ENCODE measurements at places on chromosomes 12 and 14.

GRCh38 chr14:95041477-95042020, 115.8 kb downstream of the DICER1 start:
- DNase-seq = no peak

DNA sequence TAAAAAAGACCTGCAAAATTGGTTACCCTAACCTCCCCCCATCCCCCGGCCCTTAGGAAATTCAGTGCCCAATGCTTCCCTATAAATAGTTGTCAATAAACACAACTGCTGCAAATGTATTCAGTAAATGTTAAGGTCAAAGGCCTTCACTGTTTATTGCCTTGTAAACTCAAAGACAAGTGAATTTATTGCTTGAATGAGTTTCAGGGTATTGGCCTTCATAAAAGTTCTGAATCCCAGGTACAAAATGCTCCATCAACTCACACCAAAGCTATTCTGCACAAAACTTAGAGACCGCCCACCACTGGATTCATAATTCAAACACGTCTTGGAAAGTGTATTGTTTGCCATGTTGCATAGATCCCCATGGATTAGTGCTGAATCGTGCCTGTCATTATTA, 63.3 kb upstream of the CDKN3 start:
- no peak for DNase-seq

DNA sequence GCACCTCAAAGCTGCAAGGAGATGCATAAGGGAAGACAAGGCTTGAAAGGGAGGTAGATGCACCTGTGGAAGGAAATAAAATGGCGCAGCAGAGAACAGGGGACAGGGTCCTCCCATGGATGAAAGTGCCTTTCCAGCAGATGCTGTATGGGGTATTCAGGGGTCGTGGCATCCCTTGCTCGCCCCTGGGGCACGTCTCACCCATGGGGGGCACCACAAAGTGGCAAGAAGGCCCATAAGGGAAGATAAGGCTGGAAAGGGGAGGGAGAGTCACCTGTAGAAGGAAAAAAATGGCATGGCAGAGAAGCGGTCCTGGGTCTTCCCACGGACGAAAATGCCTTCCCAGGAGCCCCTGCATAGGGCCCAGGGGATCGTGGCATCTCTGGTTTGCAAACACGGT, 265.1 kb downstream of the ALG10 start:
- no peak for DNase-seq

DNA sequence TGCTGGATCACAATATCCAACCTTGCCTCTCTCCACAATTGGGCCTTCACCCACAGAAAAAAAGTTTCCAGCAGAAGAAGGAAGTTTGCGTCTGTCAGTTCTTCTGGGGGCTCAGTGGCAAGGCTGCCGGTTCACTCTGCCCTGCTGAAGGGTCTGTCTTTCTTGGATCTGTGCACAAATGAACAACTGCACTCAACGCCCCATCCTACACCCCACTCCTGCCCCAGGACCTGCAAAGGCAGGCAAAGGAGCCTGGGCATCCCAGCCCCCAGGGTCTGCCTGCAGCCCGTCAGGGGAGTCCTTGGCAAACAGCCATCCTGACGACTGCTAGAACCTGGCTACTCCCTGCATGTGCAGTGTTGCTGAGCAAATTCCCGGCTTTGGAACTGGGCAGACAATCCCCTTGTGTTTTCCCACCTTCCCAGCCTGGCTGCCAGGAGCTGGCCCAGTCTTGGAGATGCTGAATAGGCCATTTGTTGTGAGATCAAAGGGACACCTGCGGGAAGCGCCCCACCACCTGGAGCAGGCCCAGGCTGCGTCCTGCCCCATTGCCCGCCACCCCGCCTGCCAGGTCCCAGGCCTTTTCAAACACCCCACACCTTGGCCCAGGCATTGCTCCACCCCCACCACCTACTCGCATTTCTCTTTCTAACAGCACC, 311.9 kb downstream of the BCL11B start:
- no peak for DNase-seq

- no peak for DNase-seq
Observed at GRCh38 chr14:23252006-23252405, 14.3 kb downstream of the RNF212B start.

DNA sequence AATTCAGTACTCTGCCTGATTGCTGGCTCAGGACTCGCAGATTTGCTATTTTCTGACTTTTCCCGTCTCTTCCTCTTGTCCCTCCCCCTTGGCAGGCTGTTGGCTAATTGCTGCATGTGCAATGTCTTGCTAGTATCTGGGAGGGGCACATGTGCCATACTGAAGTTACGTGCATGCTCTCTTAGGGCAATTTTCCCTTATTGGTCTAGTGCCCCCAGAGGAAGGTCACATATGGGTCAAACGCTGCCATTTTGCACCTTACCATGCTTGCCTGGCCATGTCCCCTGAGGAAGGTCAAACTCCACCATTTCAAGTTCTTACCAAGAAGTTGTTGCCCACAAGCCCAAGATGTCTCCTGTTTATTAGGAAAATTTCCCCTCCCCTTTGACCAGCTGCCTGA, 13.9 kb upstream of the ERC1 start:
- DNase-seq = no peak

- no peak for DNase-seq
Observed at GRCh38 chr12:48940181-48940580, 14.9 kb upstream of the FKBP11 start.

DNA sequence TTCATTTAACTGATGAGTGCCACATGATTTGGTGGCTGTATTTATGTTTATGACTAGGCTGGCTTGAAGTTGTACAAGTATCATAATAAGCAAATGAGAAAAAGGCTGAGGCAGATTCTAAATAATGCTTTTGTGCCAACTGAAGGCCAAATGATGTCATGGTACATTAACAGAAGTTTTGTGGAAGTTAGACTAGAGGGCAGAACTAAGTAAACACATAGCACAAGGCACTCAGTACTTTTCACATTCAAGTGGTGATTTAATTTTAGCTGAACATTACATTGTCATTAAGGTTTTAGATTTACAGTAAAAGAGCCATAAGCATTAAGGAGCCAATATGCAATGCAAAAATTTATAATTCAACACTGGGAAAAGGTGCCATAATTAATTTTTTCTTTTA, 21.1 kb downstream of the PPP1CC start:
- DNase-seq = no peak

GRCh38 chr12:38053655-38054464, 262.7 kb upstream of the ALG10B start:
- DNase-seq = no peak

- no peak for DNase-seq
Observed at GRCh38 chr12:118377884-118378470, 1.6 kb downstream of the SUDS3 start.

DNA sequence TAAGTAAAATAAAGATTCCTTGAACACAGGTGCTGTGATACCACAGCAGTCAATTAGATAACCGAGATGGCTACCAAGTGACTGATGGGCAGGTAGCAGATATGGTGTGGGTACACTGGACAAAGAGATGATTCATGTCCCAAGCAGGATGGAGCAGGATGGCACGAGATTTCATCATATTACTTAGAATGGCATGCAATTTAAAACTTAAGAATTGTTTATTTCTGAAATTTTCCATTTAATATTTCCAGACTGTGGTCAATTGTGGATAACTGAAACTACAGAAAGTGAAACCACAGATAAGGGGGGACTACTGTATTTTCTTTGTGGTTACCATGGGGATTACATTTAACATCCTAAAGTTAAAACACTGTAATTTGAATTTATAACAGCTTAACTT, 7.5 kb upstream of the ZFP36L1 start:
- DNase-seq = no peak

DNA sequence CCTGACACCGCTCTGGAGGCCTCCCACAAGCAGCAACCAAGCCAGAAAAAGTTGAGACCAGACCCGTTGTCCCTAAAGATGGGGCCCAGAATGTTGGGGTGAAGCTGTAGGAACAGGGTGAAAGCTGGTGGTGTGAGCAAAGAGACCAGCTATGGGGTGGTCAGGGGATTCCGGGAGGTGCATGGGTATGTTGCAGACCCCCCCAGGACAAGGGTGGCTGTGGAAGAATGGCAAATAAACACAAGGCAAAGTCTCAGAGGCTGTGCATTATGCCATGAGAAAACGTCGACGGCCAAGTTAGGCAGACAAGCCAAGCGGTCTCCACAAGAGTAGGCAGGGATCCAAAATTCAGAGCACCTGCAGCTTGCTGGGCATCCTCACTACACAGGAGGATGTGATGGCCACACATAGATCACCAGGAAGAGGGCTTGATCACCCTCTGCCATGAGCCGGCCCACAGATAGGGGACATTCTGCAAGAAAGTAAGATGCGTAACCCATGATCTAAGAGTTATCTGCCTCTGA, 58.8 kb upstream of the KCNA1 start:
- DNase-seq = no peak

- DNase-seq = no peak
Observed at GRCh38 chr12:117046011-117046369, 53.2 kb downstream of the TESC start.

GRCh38 chr12:65372574-65372973, 94.1 kb downstream of the MSRB3 start:
- DNase-seq = no peak

- no peak for DNase-seq
Observed at GRCh38 chr14:90820958-90821357, 4.7 kb upstream of the TTC7B start.

DNA sequence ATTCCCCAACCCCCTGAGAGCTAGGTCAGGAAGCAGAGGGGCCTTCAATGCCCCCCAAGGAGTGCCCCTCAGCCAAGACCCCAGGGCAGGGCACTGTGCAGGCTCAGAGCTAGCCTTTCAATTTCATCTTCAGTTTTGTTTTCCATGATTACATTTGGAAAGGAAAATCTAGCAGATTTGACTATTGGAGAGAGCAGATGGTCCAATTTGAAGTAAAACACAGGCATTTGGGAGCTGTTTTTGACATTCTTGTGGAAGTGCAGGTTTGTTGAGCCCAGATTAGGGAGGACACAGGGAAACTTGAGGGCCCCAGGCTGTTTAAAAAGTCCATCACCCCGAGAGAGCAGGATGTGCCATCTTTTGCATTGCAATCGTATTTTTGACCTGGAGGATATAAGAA, 58.6 kb upstream of the GPATCH2L start:
- no peak for DNase-seq

- no peak for DNase-seq
Observed at GRCh38 chr12:93347054-93347785, 30.5 kb upstream of the NUDT4 start.

- no peak for DNase-seq
Observed at GRCh38 chr12:23431006-23431405, 518.5 kb downstream of the SOX5 start.

- no peak for DNase-seq
Observed at GRCh38 chr12:16189849-16190248, 87.6 kb downstream of the SLC15A5 start.

DNA sequence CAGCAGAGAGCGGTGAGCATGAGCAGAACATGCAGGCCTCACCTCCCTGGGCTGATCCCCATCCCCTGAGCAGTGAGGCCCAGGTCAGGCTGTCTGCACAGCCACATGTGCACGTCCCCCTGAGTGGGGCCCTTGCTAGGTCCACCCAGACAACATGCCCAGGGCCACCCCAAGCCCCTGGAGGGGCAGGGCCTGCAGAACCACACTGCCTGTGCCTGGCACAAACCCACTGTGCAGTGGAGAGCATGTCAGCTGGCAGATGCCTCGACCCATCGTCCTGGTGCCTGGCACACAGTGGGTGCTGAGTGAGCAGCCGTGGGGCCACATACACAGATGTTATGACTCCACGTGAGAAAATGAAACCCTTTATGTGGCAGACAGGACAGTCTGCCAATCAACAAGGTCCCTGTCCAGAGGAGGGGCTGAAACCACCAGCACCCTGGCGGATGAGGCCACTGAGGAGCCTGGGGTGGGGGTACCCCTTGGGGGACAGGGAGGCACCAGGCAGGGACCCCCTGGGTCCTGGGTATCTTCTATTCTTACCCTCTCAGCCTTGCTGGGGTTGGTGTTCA, 8.3 kb downstream of the ANHX start:
- no peak for DNase-seq

DNA sequence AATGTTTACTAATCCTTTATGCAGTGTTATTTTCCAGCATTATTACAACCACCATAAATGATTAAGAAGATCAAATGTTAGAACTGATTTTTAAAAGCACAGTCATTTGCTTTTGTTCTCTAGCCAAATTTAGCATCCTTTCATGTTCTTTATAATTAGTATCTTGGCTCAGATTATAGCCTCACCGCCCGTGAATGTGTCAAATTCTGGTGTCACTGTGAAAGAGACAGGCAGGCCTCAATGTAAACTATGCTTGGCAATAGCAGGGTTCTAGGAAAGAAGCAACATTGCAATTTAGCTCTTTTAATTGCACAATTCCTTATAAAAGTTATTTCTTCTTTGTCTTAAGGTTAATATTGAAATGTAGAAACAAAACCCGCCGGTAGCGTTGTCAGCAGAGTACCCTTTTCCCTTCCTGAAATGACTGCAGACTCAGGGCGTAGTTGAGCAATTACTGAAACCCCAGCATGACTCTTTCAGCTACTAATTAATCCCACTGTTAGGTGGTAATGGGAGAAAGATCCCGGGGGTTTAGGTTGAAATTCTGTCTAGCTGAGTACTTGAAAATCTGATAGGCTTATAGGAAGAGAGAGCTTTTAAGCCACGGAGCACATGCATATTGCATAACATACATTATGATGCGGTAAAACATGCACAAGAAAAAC, 1600.5 kb upstream of the SEL1L start:
- no peak for DNase-seq

DNA sequence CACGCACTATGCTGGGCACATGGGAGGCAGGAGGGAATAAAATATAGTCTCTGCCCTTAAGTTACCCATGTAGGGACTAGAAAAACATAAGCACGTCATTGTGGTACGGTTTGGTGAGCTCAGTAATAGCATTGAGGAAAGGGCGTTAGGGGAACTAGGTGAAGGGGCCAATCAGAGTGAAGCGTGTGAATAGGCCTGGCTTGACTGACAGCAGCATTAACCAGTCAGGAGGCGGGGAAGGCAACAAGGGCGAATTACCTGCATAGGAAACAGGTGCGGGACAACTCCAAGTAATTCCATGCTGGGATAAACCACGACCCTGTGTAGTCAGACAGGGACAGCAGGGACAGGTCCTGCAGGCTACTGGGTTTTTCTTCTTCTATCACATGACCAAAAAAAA, 107.7 kb downstream of the UNC79 start:
- no peak for DNase-seq

GRCh38 chr12:15205341-15206010, 15.7 kb downstream of the RERG start:
- no peak for DNase-seq

- no peak for DNase-seq
Observed at GRCh38 chr12:94640134-94640928, 10.0 kb downstream of the TMCC3 start.

GRCh38 chr12:50059440-50060119, 2.2 kb downstream of the ASIC1 start:
- DNase-seq = no peak

DNA sequence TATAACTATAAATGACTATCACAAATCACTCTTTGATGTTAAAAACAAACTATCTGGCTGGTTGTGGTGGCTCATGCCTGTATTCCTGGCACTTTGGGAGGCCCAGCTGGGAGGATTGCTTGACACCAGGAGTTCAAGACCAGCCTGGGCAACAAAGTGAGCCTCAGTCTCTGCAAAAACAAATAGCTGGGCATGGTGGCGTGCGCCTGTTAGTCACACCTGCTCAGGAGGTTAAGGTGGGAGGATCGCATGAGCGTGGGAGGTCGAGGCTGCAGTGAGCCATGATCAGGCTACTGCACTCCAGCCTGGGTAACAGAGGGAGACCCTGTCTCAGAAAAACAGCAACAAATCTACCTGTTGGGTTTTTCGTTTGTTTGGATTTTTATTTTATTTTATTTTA, 5.4 kb downstream of the TXNRD1 start:
- no peak for DNase-seq

All from cortex of kidney (tissue), 1 donor.